SIG-M5 (cell line): ENCODE measurements at places on chromosomes 5 and 9.
A peak's percentile ranks its signal among the peaks of the same experiment; 100 is the strongest.

DNA sequence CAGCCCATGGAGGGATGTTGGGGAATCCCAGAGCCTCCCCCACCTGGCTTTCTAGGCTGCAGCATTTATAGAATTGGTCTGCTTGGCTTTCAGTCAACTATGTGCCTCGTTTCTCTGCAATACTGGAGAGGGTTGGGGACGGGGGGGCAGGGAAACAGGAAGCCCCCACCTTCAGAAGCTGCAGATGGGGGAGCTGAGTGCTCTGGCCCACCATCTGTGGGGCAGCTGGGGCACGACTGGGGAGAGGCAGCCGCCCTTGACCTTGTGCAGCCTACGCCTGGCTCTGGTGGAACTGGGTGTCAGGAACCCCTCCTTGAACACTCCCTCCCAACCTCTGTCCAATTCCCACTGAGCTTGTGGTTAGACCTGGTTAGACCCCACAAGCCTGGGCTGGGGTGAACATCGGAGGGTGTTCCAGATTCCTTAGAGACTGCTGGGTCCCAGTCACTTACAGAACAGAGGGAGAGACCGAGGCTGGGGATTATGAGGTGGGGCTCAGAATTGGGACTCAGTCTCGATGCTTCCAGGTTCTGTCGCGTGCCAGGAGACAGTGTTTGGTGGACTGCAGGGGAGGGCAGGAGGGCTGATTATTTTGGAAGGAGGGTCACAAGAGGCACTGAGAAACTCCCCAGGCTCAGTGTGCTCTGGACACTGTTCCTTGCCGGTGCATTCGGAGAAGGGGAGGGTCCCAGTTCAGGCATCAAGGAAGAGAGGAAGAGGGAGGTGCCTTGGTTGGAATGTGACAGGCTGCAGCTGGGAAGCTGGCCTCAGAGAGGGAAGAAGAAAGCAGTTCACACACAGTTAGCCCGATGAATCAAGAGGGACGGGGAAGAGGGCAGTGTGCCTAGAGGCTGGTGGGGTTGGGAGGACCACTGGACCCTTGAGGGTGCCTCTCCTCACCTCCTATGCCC is 25.6 kb downstream of the COL27A1 start:
- DNase-seq = no peak

DNA sequence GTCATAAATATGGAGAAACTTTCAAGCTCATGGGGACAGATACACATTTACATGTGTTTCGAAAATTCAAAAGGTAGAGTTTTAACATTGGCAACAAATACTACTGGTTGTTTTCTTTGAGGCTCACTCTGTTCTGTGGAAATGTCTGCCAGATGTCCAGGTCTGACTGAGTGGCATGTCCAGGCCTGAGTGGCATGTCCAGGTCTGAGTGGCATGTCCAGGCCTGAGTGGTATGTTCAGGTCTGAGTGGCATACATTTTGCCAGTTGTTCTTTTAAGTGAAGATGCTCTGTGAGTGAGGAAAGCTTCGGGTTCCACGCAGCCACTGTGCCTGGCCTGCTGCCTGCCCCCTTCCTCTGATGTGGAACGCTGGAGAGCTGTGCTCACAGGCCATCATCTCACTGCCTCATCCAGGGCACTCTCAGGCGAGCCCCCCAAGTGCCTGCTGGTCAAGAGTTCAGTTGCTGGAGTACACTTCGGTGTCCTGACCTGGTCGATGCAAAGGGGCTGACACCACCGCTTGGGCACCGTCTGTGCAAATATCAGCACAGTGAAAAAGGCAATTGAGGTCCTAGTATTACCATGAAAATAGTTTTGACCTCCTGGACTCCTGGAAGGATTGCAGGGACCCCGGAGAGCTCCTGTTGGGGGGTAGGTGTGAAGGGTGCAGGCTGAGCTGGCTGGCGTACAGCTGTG is 89.9 kb downstream of the EHMT1 start:
- DNase-seq = no peak

DNA sequence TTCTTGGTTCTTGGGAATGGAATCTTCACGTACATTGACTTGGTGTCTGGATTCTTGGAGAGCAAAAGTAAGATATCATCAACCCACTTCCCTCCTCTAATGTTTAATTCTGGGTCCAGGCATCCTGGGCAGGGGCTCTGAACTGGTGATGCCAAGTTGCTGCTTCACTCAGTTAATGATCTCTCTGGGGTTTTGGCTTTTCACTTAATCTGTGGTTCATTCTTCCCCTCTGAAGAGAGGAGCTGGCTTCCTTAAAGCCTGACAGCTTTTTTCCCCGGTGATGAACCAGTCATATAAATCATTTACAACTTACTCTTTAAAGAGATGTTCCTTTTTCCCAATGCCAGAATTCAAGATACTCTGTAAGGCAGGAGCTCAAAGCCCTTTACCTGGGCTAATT is 65.9 kb downstream of the ARHGAP26 start:
- no peak for DNase-seq

GRCh38 chr5:159269723-159270122 is 6.6 kb downstream of the UBLCP1 start:
- no peak for DNase-seq

- no peak for DNase-seq
Measured at GRCh38 chr5:148972974-148973374, 89.9 kb downstream of the SH3TC2 start.

DNA sequence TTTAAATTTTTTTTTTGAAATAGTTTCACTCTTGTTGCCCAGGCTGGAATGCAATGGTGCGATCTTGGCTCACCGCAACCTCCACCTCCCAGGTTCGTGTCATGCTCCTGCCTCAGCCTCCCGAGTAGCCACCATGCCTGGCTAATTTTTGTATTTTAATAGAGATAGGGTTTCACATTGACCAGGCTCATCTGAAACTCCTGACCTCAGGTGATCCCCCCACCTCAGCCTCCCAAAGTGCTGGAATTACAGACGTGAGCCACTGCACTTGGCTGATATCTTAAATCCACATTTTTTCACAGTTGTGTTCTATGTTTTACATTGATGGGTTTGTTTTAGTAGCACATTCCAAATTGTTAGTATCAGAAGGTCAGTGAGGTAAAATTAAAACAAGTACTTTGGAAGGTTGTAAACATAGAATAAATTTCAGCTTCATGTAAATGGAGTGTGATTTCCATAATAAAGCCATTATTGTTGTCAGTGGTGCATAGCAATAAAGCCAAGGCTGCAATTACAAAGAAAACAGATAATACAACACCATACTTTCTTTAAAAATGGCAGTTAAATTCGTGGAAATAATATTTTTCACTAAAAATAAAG is 287.2 kb downstream of the ARRDC3 start:
- no peak for DNase-seq

DNA sequence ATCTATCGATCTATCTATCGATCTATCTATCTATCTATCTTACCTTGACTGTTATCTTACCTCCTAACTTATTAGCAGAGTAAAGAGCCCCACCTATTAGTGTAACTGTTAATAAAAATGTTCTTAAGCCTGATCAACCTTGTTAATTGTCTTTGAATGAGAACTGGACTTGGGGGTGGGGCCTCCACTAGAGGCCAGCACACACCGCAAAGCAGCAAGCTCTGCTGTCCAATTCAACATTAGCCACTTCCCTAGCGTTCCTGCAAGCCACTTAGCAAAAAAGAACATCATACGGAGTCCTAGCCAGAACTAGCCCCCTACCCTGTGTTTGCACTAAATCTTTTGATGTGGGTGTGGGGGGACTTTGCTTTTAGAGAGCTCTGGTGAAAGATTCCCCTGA is 515.8 kb downstream of the KDM4C start:
- DNase-seq = no peak

DNA sequence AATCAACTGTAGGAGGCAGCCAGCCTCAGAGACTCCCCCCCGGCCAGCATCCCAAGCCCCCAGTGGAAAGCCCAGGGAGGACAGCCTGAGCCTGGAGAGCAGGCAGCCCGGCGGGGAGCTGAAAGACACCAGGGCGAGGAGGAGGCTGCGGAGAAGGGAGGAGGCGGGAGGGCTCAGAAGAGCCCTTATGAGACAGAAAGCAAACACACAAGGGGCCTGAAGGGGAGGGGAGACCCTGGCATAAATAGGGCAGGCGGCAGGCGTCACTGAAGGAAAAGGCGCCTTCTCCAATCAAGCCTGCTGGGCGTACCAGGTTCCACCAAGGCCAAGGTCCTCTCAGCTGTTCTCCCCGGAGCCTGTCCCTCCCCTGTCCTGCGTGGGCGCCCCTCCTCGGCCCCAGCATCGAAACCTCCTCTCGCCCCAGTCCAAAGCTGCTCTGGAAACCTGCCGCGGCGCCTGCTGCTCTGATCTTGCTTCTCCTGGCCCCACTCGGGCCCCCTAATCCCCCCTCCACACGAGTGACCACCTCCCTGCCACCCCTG is 1.3 kb downstream of the SLC9A3 start:
- DNase-seq = no peak

DNA sequence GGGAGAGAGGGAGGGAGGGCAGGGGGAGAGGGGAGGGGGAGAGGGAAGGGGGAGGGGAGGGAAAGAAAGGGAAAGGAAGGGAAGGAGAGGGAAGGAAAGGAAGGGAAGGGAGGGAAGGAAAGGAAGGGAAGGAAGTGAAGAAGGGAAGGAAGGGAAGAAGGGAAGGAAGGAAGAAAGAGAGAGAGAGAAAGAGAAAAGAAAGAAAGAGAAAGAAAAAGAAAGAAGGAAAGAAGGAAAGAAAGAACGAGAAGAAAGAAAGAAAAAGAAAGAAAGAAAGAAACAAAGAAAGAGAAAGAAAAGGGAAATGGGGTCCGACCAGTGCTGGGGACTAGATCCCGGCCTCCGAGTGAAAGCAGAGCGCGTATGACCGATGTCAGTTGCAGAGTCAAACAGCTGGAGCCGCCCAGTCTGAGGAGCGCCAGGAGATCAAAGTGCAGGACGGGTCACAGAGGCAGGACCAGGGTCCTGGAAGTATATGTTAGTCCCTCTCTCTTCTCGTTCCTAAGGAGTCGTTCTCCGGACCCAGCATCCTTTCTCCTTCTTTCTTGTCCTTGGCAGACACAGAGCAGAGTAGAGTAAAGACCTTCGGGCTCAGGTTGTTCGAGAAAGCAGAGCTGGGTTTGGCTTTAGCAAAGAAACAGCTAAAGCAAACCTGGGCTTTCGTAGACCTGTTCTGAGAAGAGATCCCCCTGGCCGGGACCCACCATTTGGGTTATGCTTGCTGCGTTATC is 305.4 kb upstream of the MSX2 start:
- no peak for DNase-seq

DNA sequence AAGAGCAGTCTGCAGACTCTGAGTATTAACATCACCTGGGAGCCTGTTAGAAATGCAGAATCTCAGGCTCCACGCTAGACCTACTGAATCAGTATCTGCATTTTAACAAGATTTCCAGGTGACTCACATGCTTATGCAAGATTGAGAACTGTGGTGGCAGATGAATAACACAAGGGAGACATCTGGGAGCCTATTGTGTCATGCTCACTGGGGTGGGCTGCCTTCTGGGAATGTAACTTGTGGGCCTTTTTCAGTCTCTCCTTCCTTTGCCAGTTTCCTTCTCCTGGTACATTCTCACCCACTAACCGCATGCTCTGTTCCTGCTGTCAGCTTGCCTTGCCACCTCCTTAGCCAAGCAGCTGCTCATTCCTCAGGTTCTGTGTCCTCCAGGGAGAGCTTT is 176.6 kb upstream of the C9orf72 start:
- DNase-seq = no peak

DNA sequence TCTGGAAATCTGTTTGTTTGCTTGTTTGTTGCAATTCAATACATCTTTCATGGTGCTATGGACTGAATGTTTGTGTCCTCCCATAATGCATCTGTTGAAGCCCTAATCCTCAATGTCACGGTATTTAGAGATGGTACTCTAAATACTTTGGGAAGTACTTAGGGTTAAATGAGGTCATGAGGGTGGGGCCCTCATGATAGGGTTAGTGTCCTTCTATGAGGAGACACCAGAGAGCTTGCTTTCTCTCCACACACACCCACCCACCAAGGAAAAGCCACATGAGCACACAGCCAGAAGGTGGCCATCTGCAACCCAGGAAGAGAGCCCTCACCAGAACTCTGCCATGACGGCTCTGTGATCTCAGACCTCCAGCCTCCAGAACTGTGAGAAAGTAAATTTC is 32.7 kb downstream of the DMGDH start:
- DNase-seq = no peak

- peak; percentile 13 for DNase-seq
Measured at GRCh38 chr9:214648-215493, at the start of gene DOCK8. Gene DOCK8, plus strand, starts transcription at chr9:214865. Its CDS starts 112 bp downstream, at chr9:214977.

DNA sequence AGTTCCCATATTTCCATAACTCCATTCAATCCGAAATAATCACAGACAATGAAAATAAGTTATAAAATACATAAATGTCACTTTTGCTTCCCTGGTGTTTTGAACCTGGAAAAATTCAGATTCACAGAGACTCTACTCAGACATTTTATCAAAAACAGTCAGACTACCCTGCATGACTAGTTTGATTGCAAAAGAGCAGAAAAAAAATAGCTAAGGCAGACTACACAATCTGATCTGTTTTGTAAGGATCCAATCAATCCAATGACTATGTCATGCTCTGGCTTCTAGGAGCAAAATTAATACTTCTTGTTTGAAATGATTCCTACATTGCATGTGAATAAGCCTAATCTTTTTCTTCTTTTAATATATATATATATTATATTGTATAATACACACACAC is 1262.6 kb downstream of the EFNA5 start:
- no peak for DNase-seq

GRCh38 chr9:133913571-133914369 is 78.4 kb downstream of the VAV2 start:
- no peak for DNase-seq

DNA sequence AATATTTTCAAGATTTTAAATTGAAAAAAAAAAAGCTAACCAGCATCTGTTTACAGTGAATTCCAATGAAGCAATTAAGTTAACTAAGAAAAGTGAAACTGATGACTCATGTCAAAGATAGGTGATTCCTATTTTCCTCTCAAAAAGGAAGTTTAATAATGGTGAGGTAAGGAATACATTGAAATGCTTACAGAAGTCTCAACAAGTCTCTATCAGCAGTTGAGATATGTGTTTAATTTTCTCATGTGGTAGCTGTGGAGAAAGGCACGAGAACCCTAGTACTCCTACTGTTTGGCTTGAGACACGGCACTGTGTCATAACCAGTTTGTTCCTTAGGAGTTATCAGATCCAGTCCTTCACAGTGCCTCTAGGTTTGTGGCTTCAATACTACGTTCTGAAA is 114.5 kb downstream of the SLC25A46 start:
- DNase-seq = no peak

DNA sequence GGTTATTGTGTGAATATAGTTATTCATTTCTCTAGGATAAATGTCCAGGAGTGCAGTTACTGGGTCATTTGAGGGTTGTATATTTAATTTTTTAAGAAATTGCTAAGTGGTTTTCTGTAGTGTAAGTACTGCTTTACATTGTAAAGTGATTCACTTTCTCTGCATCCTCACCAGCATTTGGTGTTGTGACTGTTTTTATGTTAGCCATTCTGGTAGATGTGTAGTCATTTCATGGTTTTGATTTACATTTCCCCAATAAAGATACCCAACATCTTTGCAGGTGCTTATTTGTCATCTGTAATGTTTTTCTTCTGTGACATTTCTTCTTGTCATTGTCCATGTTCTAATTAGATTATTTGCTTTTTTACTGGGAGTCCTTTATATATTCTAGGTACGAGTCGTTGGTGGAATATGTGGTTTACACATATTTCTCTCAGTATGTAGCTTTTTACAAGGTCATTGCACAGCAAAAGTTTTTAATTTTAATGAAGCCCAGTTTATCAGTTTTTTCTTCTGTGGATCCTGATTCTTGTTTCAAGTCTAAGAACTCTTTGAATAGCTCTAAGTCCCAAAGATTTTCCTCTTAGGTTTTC is 34.0 kb downstream of the SCGB3A1 start:
- DNase-seq = no peak

- no peak for DNase-seq
Measured at GRCh38 chr5:176203086-176203485, 35.1 kb upstream of the SIMC1 start.

- DNase-seq = no peak
Measured at GRCh38 chr5:97478483-97478882, 295.4 kb upstream of the RIOK2 start.

- DNase-seq = no peak
Measured at GRCh38 chr9:111854799-111855198, 41.8 kb upstream of the UGCG start.
